ENCODE measurements at places on chromosomes 2 and 18. TPM values are rescaled to one million over a fixed set of nuclear protein-coding genes. Genes with fewer than 3 reads are reported as not detected.
A peak's percentile ranks its signal among the peaks of the same experiment; 100 is the strongest.

The ELOA2 gene
- not detected for total RNA-seq

The NOSTRIN gene
- not detected for total RNA-seq

The DTNA gene
- total RNA-seq = 0.41 TPM

DNA sequence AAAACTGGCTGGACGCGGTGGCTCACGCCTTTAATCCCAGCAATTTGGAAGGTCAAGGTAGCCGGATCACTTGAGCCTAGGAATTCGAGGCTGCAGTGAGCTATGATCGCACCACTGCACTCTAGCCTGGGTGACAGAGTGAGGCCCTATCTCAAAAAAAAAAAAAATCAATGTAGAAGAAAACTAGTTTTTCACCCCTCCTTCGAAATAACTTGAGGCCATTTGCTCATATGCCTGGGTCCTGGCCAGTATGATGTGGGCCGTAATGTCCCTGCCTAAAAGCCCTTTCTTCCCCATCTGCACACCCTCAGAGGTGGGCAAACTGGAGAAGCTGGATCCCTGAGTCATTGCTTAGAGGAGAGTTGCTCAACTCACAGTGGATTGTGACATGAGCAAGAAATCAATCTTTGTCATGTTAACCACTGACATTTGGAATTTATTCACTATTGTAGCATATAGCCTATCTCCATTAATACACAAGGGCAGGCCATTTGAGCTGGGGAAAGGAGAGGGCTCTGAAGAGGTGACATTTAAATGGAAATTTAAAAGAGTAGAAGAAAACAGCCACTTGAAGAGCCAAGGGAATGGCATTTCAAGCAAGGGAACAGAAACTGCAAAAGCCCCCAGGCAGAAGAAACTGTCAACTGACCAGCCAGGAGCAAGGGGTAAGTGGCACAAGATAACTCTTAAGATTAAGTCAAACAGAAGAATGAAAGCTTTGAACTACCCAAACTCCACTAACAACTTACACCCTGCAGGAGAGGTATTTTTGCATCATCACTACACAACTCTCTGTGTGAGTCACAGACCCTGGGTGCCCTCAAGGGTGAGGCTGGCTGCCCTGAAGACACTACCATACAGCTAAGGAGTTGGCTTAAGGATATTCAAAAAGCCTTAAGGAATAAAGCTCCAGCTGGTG is 7.6 kb upstream of the METTL21A start:
- H3K27ac ChIP-seq = no peak overlapping the region
- H3K4me1 ChIP-seq = peaks cover 10% of the 10 kb centered on the region
- no peaks in the 10 kb centered on the region for H3K27me3 ChIP-seq
- H3K4me3 ChIP-seq = no peak overlapping the region
- DNase-seq = peak; percentile 37
- no peaks in the 10 kb centered on the region for H3K36me3 ChIP-seq

GRCh38 chr18:9330419-9330818 is 4.2 kb upstream of the TWSG1 start:
- peaks cover 4% of the 10 kb centered on the region for H3K4me1 ChIP-seq
- no peaks in the 10 kb centered on the region for H3K27me3 ChIP-seq
- no peak overlapping the region for H3K27ac ChIP-seq
- H3K36me3 ChIP-seq = no peaks in the 10 kb centered on the region
- H3K4me3 ChIP-seq = no peak overlapping the region
